ENCODE measurements at places on chromosomes 3 and 15.

GRCh38 chr15:68599560-68600071 lies 20.8 kb downstream of the CORO2B start:
- DNase-seq, result peak; percentile 73

DNA sequence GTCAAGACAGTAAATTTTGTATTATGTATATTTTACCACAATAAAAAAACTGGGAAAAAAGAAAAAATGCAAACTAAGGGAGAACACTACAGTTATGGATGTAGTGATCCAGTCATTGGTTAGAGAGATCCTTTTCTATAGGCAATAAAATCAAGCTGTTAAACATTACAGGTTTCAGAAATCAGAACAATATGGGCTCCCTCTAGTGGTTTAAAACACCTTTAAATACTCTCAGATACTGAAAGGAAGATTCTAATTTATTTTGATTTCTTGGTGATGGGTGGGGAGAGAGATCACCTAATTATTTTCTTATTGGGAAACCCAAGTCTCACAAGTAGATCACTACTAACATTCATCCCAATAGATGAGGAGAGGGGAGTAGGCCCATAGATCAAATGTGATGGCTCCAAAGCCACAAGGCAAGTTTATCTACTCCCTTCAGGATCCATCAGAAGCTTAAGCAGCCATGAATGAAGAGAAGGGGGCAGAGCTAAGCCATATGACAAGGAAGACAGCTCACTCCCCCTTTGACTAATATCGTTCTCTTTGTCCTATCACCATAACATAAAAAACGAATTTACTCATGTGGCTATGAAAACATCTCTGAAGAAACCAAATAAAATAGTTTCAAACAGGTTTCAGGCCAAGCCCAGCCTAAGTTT lies 118.6 kb downstream of the ANO10 start:
- no peak for DNase-seq

DNA sequence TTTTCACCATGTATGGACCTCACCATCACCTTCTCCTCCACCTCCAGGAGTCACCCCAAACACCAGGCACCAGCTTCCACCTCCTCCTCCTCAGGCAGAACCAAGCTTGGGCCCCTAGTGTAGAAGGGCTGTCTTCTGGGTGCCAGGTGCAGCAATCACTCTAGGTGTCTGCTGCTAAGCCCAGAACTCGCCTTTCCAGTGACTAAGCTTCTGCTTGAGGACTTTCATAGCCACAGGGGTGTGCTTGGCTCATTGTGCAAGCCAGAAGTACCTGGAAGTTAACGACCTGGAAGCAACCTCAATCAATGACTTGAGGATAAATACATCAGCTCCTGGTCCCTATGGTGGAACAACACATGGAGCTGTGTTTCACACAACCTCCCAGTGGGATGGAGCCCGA lies 49.8 kb upstream of the PXYLP1 start:
- DNase-seq, result no peak

- DNase-seq, result no peak
Measured at GRCh38 chr15:49023354-49023753, 22.9 kb downstream of the SECISBP2L start.

DNA sequence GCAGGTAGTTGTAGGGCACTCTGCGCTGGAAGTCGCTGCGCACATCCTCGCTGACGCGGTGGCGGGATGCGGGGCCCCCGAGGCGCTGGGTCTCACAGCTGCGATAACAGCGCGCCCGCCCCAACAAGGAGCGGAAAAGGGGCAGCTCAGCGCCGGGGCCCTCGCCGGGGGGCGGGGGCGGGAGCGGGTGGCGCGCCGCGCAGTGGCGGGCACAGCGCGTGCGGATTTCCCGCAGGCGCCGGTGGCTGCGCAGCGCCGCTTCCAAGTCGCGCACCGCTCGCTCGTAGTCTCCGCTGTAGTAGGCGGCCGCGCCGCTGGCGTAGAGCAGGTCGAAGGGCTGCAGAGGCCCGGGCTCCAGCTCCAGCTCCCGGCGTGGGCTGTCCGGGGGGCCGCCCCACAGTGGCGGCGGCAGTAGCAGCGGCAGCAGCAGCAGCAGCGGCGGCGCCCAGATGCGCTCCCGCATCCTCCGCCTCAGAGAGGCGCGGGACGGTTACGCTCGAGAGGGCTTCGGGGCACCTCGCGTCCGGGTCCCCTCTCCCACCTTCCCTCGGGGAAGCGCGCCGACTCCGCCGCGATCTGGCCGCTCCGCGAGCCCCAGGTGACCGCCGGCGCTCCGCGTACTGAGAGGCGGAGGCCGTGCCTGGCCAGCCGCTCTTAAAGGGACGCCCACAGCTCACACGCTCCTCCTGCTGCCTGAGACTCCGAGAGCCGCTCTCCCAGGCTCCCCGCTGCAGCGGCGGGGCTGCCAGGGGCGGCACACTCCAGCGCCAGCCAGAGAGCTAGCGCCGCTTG lies at the start of gene P3H2:
Gene P3H2, minus strand, starts transcription at position 629 of the 792 bp plus-strand sequence. Its CDS starts 166 bp downstream, at position 463.
- peak; percentile 30 for DNase-seq

All from NCI-H1417 treated with DMSO at 0.1 percent for 48 hours (cell line).